Naive thymus-derived CD4-positive, alpha-beta T cell (primary cell): ENCODE measurements at places on chromosomes 4 and X. TPM values are rescaled to one million over a fixed set of nuclear protein-coding genes. Genes with fewer than 3 reads are reported as not detected.
A peak's percentile ranks its signal among the peaks of the same experiment; 100 is the strongest.

The MAGEA2B gene
- not detected for total RNA-seq

The GPRASP2 gene
- 1.4 TPM for total RNA-seq

The FGFRL1 gene
- 22.3 TPM for total RNA-seq

The JAKMIP1 gene
- total RNA-seq = 4.1 TPM

The RBM10 gene
- 55.6 and 58.8 TPM in 2 replicates for total RNA-seq

The GPRASP3 gene
- 1.9 TPM for total RNA-seq

The ITIH6 gene
- total RNA-seq = not detected

The SLC25A6 gene
- 341 TPM for total RNA-seq

DNA sequence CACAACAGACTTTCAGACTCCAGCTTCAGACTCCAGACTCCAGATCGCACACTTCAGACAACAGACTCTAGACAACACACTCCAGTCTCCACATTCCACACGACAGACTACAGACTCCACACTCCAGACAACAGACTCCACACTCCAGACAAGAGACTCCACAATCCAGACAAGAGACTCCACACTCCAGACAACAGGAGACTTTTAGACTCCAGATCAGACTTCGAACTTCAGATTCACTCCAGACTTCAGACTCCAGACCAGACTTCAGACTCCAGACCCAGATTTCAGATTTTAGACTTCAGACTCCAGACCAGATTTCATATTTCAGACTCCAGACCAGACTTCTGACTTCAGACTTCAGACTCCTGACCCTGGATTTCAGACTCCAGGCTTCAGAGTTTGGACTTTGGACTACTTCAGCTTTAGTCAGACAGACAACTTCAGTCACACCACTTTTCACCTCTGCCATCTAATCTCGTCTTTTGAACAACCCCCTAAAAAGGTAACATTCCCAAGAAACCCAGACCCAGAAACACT lies 29.0 kb upstream of the TLR2 start:
- peaks cover 18% of the 10 kb centered on the region for H3K4me1 ChIP-seq
- no peak overlapping the region for H3K4me3 ChIP-seq
- no peak overlapping the region for H3K27ac ChIP-seq
- H3K27me3 ChIP-seq = no peaks in the 10 kb centered on the region

DNA sequence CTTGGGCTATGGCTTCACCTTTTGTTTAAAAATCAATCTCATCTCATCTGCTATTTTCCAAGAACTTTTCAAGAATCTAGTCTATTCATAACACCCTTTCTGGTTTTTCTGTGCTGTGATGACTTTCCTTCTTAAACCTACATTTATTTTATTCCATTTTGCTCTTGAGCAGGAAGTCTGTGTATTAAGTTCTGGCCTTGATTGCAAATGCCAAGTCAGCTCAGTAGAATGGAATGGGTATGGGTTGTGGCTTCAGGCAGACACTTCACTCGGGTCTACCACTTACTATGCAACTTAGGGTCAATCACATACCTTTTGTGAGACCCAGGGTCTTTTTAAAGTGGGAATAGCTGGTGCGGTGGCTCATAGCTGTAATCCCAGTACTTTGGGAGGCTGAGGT lies 522.3 kb downstream of the TRIML1 start:
- H3K4me3 ChIP-seq = no peak overlapping the region
- no peaks in the 10 kb centered on the region for H3K4me1 ChIP-seq
- no peaks in the 10 kb centered on the region for H3K36me3 ChIP-seq
- H3K27ac ChIP-seq = no peak overlapping the region
- no peaks in the 10 kb centered on the region for H3K27me3 ChIP-seq

DNA sequence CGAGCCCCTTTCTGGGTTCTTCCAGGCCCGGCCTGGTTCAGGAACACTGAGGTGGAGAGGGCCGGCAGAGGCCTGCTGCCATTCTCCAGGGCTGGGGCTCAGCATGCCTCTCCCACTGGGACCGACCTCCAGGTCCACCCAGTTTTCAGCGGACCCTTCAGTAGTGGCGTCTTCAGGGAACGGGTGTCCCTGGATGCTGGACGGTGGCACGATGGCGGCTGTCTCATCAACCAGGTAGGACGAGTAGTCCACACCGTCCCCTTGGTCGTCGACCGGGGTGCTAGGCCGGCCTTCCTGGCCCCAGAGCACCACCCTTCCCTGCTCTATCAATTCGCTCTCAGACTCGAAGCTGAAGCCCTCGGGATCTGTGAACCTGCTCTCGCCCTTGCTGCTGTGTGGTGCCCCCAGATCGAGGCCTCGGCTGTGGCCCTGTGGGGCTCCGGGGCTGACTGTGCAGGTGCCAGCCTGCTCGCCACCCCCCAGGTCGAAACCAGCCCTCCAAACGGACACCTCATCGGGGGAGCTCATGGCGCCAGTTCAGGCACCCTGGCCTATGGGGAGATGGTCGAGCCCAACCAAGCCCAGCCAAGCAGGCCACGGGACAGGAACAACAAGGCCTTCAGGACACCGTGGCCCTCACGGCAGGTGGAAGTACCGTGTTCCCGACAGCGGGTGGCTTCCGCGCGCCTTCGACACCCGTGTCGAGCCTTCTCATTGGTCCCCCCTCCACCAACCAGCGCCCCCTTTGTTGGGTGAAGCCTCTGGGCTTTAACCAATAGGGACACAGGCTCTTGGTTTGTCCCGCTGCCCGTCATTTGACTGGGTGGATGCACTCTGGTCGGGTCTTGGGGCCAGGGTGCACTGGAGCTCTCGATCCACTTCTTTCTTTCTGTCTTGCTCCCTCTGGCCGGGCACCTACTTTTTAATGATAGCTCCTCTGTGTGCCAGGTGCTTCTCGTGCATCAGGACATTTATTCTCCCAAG lies 814 bp upstream of the LOC101059915 start:
- no peaks in the 10 kb centered on the region for H3K27me3 ChIP-seq
- no peaks in the 10 kb centered on the region for H3K36me3 ChIP-seq
- no peak for DNase-seq
- no peak overlapping the region for H3K4me3 ChIP-seq
- no peak overlapping the region for H3K27ac ChIP-seq
- peaks cover 5% of the 10 kb centered on the region for H3K4me1 ChIP-seq

DNA sequence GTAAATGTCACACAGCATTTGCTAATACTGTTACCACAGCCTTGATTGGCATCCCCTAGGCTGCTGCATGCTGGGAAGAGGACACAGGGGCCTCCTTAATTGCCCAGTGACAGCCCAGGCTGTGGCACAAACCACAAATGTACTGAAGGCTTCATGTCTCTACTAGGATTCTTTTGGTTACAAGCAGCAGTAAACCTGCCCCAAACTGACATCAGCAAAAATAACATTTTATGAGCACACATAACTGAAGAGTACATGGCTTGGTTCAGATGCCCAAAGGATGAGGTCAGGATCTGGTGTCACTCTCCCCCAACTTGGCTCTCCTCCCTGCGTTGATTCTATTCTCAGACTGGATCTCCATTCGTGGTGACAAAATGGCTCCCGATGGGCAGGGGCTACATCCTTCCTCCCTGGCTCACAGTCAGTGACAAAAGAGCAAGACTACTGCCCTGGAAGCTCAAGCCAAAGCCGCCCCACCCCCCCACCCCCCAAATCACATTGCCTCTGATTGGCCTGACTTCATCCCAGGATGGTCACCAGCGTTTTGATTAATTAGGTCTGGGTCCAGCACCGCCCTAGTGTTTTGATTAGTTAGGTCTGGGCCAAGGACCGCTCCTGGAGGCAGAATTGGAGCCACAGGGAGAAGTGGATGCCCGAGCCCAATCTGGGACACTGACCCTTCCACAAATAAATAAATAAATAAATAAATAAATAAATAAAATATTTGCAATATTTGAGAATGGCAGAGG lies 180.5 kb upstream of the RBPJ start:
- no peak overlapping the region for H3K4me3 ChIP-seq
- H3K36me3 ChIP-seq = no peaks in the 10 kb centered on the region
- H3K27ac ChIP-seq = no peak overlapping the region
- no peak for DNase-seq
- no peaks in the 10 kb centered on the region for H3K27me3 ChIP-seq

- H3K27me3 ChIP-seq = no peaks in the 10 kb centered on the region
- H3K27ac ChIP-seq = peak overlapping the region; percentile 74
- no peaks in the 10 kb centered on the region for H3K36me3 ChIP-seq
- peak overlapping the region; percentile 55 for H3K4me3 ChIP-seq
Measured at GRCh38 chrX:154804261-154804956, 876 bp downstream of the MPP1 start.

DNA sequence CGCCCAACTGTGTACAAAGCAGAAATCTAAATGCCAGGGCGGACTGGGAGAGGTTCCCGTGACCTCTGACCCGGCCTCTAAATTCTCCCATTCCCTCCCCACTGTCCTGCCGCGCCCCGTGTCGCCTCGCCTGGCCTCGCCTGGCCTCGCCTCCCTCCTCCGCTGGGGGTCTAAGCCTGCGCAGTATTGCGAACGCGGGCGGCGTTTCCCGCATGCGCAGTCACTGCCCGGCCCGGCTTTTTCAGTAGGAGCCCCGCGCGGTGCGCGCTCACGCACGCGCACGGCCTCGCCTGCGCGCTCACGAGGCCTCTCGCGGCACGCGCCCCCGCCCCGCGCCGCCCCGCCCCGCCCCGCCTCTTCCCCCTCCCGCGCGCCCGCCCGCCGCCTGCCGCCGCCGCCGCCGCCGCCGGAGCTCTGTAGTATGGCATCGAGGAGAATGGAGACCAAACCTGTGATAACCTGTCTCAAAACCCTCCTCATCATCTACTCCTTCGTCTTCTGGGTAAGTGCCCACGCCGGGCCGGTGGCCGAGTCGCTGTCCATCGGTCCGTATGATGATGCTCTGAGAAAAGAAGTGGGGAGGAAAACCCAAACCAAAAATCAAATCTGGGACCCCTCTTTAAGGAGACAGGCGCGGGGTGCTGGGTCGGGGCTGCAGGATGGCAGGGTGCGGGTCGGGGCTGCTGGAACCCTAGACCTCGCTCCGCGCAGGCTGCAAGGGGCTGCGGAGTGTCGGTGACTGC lies at the start of gene TSPAN7:
TSPAN7 (plus strand) TSS at position 417 of the 743 bp plus-strand sequence; CDS start at position 422, 5 bp downstream.
- peak within 1 kb of the TSS; percentile 61 for H3K4me3 ChIP-seq
- peak; percentile 69 for DNase-seq
- H3K4me1 ChIP-seq = no peaks in the 10 kb centered on the region
- peak within 1 kb of the TSS; percentile 51 for H3K27ac ChIP-seq
- no peaks in the 10 kb centered on the region for H3K27me3 ChIP-seq
- no peaks in the 10 kb centered on the region for H3K36me3 ChIP-seq

DNA sequence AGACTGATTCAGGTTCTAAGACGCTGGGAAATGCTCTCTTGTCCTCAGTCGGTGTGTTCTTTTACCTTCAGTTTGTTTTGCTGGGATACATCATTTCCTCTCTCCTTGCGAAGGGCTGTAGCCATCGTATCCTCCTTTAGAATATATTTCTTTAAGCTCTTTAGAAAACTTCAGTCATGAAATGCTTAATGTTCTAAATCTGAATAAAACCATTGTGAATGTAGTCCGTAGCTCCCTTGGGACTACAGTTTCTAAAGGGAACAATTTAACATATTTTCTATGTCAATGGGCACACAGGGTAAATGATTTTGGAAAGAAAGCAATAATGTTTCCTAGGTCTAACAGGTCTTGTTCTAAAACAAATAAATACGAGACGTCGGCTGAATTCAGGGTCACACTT lies 40.6 kb downstream of the STOX2 start:
- no peak overlapping the region for H3K27ac ChIP-seq
- no peaks in the 10 kb centered on the region for H3K36me3 ChIP-seq
- no peak overlapping the region for H3K4me3 ChIP-seq
- no peak for DNase-seq

DNA sequence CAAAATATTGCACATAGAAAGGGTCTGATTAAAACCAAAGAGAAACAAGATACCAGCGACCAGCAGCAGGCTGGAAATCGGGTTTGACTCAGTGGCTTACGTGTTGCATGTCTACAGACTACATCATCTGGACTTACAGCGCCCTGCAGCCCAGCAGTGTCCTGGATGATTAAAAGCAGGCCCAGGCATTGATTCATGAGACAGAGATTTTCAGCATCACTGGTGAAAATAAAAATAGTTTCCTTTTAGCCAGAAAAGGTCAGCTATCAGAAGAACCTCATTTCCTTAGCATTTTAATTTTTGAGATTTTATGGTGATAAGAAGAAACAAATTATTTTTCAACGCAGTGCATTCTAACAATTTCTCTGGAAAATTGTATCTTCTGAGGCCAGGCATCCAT lies 190.6 kb downstream of the PTTG2 start:
- H3K4me3 ChIP-seq = no peak overlapping the region
- H3K27me3 ChIP-seq = no peaks in the 10 kb centered on the region
- H3K36me3 ChIP-seq = no peaks in the 10 kb centered on the region
- no peak overlapping the region for H3K27ac ChIP-seq
- no peak for DNase-seq
- H3K4me1 ChIP-seq = peaks cover 10% of the 10 kb centered on the region

- H3K36me3 ChIP-seq = no peaks in the 10 kb centered on the region
Measured at GRCh38 chr4:139814323-139815015, 148.8 kb downstream of the MGST2 start.

GRCh38 chrX:128805236-128805635 lies 718.1 kb downstream of the SMARCA1 start:
- H3K27me3 ChIP-seq = no peaks in the 10 kb centered on the region
- DNase-seq = no peak

- no peaks in the 10 kb centered on the region for H3K4me1 ChIP-seq
- no peak overlapping the region for H3K27ac ChIP-seq
- no peak for DNase-seq
Measured at GRCh38 chrX:112877771-112878173, 37.1 kb upstream of the AMOT start.

- H3K27ac ChIP-seq = no peak overlapping the region
- no peak overlapping the region for H3K4me3 ChIP-seq
- DNase-seq = no peak
- no peaks in the 10 kb centered on the region for H3K36me3 ChIP-seq
- no peaks in the 10 kb centered on the region for H3K4me1 ChIP-seq
- H3K27me3 ChIP-seq = no peaks in the 10 kb centered on the region
Measured at GRCh38 chrX:123085311-123085940, 98.7 kb upstream of the GRIA3 start.

DNA sequence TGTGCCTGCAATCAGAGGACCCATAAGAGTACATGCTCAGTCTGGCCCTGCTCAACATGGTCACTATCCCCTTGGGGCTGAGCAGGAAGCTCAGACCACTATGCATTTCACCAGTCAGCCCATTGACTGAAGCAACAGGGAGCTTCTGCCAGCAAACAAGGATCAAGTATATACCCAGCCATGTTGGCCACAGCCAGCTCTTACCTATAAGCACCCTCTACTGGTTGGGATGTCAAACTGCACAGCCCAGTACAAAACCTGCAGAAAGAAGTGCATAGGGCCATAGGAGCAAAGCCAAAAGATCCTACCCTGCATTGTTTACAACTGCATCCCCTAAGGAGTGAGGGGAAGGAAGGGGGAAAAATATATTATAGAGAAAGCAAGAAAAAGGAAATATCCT lies 214.4 kb upstream of the CPEB2 start:
- no peak overlapping the region for H3K27ac ChIP-seq
- H3K36me3 ChIP-seq = no peaks in the 10 kb centered on the region
- H3K4me1 ChIP-seq = no peaks in the 10 kb centered on the region
- H3K27me3 ChIP-seq = no peaks in the 10 kb centered on the region
- no peak overlapping the region for H3K4me3 ChIP-seq
